HEK293T (cell line): ENCODE measurements at places on chromosomes 3 and 15.

- DNase-seq = no peak
Observed at GRCh38 chr3:72308641-72309040, 523.7 kb upstream of the PROK2 start.

- DNase-seq = no peak
Observed at GRCh38 chr3:172630316-172630715, 80.6 kb downstream of the NCEH1 start.

GRCh38 chr3:32755761-32756160, 62.0 kb upstream of the TRIM71 start:
- no peak for DNase-seq

GRCh38 chr3:192840143-192840836, 77.4 kb downstream of the MB21D2 start:
- DNase-seq = no peak
